Activated T-helper 2 cell treated with anti-CD3 and anti-CD28 coated beads, Interferon-gamma antibody, Interleukin-2, Interleukin-4, amounts not matched to agents 10 μg/mL and 5 μg/mL and 100 μg/mL, durations not matched to agents 14 hours and 24 hours and 36 hours (primary cell): ENCODE measurements at places on chromosomes 3 and 15.

GRCh38 chr15:79299841-79300235, 11.1 kb upstream of the TMED3 start:
- no peaks in the 10 kb centered on the region for H3K36me3 ChIP-seq
- H3K4me1 ChIP-seq = no peaks in the 10 kb centered on the region
- H3K27me3 ChIP-seq = peaks cover 47% of the 10 kb centered on the region
- no peak overlapping the region for H3K27ac ChIP-seq

DNA sequence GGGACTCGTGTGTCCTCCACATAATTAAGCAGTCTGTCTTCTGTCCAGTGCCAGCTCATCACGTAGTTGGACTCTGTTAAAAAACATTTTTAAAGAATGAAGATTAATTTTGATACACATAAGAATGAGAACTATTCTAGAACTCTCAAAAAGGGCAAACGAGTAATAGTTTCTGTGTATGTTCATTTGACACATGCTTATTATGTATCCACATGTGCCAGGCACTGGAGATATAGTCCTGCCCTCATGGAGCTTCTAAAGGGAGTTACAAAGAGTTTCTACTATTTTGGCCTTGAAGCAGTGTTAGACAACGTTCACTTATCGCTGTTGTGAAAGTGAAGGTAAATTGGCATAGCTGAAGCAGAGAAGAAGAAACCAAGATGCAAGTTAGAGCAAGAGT, 326.7 kb upstream of the CTDSPL start:
- no peak overlapping the region for H3K4me3 ChIP-seq
- H3K27ac ChIP-seq = no peak overlapping the region
- DNase-seq = no peak
- peaks cover 2% of the 10 kb centered on the region for H3K4me1 ChIP-seq
- H3K27me3 ChIP-seq = peaks cover 5% of the 10 kb centered on the region

DNA sequence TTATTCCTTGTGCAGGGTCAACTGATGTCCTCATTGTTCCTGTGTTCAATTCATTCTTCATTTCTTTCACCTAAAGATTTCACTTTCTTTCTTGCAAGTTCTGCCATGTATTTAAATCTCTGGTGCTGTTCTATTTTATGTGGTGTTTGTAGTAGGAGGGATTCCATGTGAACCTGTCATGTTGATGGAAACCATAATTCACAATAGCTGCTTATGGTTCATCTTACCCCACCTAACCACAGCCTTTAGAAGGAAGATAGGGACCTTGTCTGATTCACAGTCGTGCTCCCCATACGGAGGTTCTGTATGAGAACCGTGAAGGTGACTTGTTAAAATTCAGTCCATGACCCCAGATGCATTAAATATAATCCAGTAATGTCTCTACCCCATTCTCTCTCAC, 21.9 kb downstream of the SLCO2A1 start:
- no peaks in the 10 kb centered on the region for H3K36me3 ChIP-seq
- no peak overlapping the region for H3K4me3 ChIP-seq
- H3K27ac ChIP-seq = no peak overlapping the region
- DNase-seq = no peak
- H3K4me1 ChIP-seq = no peaks in the 10 kb centered on the region
- peaks cover 6% of the 10 kb centered on the region for H3K27me3 ChIP-seq

DNA sequence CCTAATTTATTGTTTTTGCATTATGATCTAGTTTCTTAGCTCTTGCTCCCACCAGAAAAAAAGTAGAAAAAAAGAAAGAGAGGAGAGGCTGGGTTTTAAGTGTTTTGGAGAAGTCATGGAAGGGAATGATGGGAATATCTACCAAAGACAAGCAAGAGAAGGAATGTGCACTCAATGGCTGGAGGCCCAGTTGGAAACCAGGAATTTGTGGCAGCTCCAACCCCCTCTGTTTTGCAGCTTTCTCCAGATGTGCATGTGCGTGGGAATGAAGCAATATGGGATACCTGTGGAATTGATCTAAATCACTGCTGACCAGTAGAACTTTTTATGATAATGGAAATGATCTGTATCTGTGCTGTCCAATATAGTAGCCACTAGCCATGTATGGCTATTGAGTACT, 27.1 kb downstream of the EIF2AK4 start:
- H3K27ac ChIP-seq = no peak overlapping the region
- DNase-seq = no peak
- H3K27me3 ChIP-seq = no peaks in the 10 kb centered on the region
- H3K4me1 ChIP-seq = peaks cover 13% of the 10 kb centered on the region

DNA sequence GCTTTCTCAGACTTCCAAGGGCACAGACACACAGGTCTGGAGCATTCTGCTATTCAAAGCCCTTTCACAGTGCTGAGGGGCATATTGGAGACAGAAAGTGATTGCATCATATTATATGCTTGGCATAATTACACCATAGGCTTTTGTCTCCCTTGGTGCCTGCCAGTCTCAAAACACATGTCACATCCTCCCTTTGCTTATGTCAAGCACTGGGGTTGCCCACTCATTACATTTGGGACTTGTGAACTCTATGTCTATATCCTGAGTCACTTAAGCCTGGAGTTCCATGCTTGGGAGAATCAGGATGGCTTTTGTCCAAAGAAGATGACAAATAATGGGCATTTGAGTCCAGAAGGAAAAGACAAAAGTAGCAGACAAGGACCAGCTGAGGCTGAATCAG, 12.3 kb upstream of the PDZRN3 start:
- no peak for DNase-seq
- H3K27me3 ChIP-seq = no peaks in the 10 kb centered on the region
- no peaks in the 10 kb centered on the region for H3K4me1 ChIP-seq
- no peak overlapping the region for H3K27ac ChIP-seq
- no peak overlapping the region for H3K4me3 ChIP-seq

DNA sequence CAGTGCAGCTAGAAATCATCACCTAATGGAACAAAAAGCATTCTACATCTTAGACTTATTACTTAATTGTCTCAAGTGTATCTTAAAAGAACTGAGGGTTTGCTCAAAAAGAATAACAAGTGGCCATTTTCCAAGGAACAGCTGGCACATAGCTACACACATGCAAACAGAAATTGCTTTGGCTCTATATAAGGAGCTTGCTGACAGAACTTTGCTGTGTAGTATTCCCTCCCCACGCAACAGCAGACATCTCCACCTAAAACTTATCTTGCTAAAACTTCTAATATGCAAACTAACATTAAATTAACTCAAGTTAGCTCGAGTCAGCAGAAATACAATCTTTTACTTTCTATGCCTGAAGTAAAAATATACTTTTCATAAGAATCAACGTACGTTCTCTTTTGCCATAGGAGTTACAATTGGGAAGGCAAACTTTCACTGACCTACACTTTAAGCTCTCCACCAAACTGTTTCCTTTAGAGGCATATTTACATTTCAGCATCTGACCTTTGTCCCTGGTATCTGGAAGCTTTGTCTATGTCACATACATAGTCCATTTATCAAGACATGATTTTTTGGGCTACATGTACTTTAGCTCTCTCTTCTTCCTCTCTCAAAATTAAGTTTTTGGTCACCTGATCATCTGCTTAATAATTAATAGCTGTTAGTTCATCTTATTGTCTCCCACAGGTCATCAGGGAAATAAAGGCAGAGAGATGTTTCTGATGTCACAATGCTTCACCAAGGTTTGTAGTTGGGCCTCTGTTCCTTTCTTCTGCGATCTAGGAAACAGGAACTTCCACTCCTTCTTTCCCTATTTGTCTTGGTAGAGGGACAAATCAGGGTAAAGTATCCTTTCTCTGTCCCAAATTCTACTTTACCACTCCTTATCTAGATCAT, 163.4 kb upstream of the AGTR1 start:
- H3K4me3 ChIP-seq = no peak overlapping the region
- H3K27me3 ChIP-seq = no peaks in the 10 kb centered on the region
- no peak overlapping the region for H3K27ac ChIP-seq
- H3K4me1 ChIP-seq = no peaks in the 10 kb centered on the region

DNA sequence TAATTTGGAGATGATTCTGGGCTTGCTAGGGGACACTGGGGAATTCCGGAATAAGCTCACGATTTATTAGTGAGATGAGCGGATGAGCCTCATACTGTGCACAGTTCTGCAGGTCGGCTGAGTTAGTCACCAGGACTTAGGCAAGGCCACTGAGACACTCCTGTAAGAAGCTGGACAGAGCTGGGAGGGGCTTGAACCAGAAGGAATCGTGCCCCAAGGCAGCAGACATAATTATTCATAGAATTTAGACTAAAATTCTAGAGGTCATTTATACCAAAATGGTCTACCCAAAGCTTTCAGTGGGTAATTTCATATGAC, 121.4 kb downstream of the VGLL4 start:
- no peak for DNase-seq
- H3K4me3 ChIP-seq = no peak overlapping the region
- no peaks in the 10 kb centered on the region for H3K4me1 ChIP-seq

DNA sequence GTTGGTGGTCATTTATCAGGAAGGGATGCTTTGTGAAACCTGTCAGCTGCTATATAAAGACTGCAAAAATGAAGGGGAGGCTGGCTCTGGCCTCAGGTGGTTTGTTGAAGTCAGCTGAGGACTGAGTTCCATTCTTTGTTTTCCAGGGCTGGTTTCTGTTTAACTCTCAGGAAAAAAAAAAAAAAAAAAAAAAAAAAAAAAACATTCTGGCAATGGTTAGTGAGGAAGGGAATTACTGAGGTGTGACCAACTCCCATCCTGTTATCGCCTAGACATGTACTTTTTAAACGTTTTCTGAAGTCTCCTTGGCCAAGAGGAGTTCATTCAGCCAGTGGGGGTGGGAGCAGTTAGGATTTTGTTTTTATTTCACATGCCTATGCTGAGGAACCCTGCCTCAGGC, 316.3 kb downstream of the OXSM start:
- H3K27ac ChIP-seq = no peak overlapping the region
- no peak overlapping the region for H3K4me3 ChIP-seq
- H3K4me1 ChIP-seq = no peaks in the 10 kb centered on the region
- no peaks in the 10 kb centered on the region for H3K27me3 ChIP-seq
- no peaks in the 10 kb centered on the region for H3K36me3 ChIP-seq

GRCh38 chr3:61448378-61448777, 113.0 kb upstream of the PTPRG start:
- H3K4me1 ChIP-seq = no peaks in the 10 kb centered on the region
- no peaks in the 10 kb centered on the region for H3K36me3 ChIP-seq
- no peak for DNase-seq
- no peak overlapping the region for H3K4me3 ChIP-seq
- H3K27ac ChIP-seq = no peak overlapping the region

DNA sequence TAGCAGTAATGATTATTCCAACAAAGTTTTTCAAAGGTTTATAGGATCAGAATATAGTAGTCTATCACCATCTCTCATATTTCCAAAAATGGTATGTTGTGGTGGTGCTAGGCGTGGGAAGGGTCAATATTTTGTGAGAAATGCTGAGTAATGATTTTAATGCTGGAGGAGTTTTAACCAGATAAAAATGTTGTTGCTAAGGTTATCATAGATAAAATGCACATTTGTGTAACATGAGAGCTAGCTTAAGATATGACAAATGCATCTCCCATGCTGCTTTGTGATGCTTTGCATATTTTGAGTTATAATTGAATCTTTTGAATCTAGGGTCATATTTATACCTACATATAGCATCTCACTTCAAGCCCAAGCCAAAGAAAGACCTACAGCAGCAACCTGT, 103.9 kb upstream of the ROBO1 start:
- no peaks in the 10 kb centered on the region for H3K4me1 ChIP-seq
- no peaks in the 10 kb centered on the region for H3K27me3 ChIP-seq
- DNase-seq = no peak
- no peak overlapping the region for H3K27ac ChIP-seq
- H3K4me3 ChIP-seq = no peak overlapping the region

DNA sequence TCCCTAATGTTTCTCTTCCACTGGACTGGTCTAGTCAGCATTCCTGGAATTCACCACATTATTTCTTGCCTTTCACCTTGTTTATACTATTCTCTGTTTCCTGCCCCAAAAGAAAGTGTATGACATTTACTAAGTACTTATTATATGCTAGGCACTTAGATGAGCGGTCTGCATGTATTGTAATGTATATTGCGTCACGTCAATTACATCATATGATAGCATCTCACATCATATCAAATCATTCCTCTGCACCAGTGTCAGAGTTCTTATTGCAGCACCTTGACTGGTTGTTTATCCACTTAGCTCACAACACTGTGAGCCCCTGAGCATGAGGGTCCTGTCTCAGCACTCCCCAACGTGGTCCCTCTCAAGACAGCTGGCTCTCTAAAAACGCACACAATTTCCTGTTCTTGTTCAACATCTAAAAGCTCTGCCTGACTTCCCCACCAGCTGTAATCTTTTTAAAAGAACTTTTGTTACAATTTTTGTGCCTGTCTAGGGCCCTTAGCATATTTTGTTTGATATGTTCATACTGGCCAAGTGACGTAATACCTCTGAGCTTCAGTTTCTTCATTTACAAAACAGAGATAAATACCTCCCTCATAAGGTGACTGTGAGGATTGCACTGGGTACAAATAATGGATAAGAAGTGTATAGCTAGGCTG, 58.8 kb downstream of the ARHGAP31 start:
- peaks cover 19% of the 10 kb centered on the region for H3K4me1 ChIP-seq
- no peak overlapping the region for H3K27ac ChIP-seq
- H3K4me3 ChIP-seq = no peak overlapping the region
- no peaks in the 10 kb centered on the region for H3K36me3 ChIP-seq
- no peak for DNase-seq

DNA sequence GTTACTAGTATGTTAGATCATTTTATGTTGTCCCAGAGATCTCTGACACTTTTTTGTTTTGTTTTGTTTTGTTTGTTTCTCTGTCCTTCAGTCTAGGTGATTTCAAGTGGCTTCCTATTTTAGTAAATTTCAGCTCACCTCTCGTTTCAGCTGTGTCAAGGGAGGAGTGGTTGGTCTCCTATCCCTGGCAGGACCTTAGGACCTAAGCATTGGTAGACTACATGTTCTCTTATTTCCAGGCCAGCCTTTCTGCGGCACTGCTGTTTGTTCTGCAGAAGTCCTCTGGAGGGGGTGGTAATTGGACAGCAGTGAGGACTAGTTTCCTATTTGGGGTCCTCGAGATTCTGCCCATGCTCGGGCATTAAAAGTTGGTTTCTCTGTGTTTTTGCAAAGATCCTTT, 31.8 kb downstream of the MGA start:
- peak overlapping the region; percentile 88 for H3K27ac ChIP-seq
- H3K36me3 ChIP-seq = peaks cover 21% of the 10 kb centered on the region
- H3K4me3 ChIP-seq = peak overlapping the region; percentile 65
- H3K4me1 ChIP-seq = peaks cover 37% of the 10 kb centered on the region
- H3K27me3 ChIP-seq = no peaks in the 10 kb centered on the region

- H3K4me3 ChIP-seq = peak overlapping the region; percentile 55
- peaks cover 93% of the 10 kb centered on the region for H3K4me1 ChIP-seq
- peak overlapping the region; percentile 92 for H3K27ac ChIP-seq
- no peak for DNase-seq
These were observed 23.7 kb downstream of the SATB1 start for GRCh38 chr3:18401300-18401961.

- H3K4me1 ChIP-seq = peaks cover 54% of the 10 kb centered on the region
- no peak for DNase-seq
- peaks cover 66% of the 10 kb centered on the region for H3K36me3 ChIP-seq
- H3K27me3 ChIP-seq = no peaks in the 10 kb centered on the region
These were observed 231.0 kb downstream of the ITPR1 start for GRCh38 chr3:4724051-4724629.

- H3K27ac ChIP-seq = peak overlapping the region; percentile 95
- H3K27me3 ChIP-seq = no peaks in the 10 kb centered on the region
These were observed 15.2 kb downstream of the EFCC1 start for GRCh38 chr3:129016356-129016719.

GRCh38 chr3:112117415-112117814, 15.6 kb downstream of the GCSAM start:
- H3K27me3 ChIP-seq = no peaks in the 10 kb centered on the region
- H3K4me3 ChIP-seq = no peak overlapping the region
- H3K36me3 ChIP-seq = peaks cover 31% of the 10 kb centered on the region

GRCh38 chr3:52020796-52021195, 25.1 kb upstream of the RPL29 start:
- no peaks in the 10 kb centered on the region for H3K36me3 ChIP-seq
- H3K27me3 ChIP-seq = no peaks in the 10 kb centered on the region
- H3K4me3 ChIP-seq = no peak overlapping the region
- no peaks in the 10 kb centered on the region for H3K4me1 ChIP-seq
